ENCODE measurements at places on chromosomes 2 and 18. TPM values are rescaled to one million over a fixed set of nuclear protein-coding genes. Genes with fewer than 3 reads are reported as not detected.

GPR35 gene
- 2.8 TPM for polyA plus RNA-seq

LOXHD1 gene
- polyA plus RNA-seq, result not detected

SIX3 gene
- polyA plus RNA-seq, result 8.7 TPM

KCNJ3 gene
- 0.68 TPM for polyA plus RNA-seq

NEB gene
- polyA plus RNA-seq, result 2.9 TPM

MYO3B gene
- polyA plus RNA-seq, result 0.11 TPM

SETBP1 gene
- polyA plus RNA-seq, result 13.7 TPM

OSGEPL1 gene
- 23.6 TPM for polyA plus RNA-seq

CHRNG gene
- polyA plus RNA-seq, result not detected

CHRND gene
- not detected for polyA plus RNA-seq

NT5C1B gene
- polyA plus RNA-seq, result not detected

GPD2 gene
- 1.9 TPM for polyA plus RNA-seq

DPYSL5 gene
- 157 TPM for polyA plus RNA-seq

C2orf80 gene
- 71.5 TPM for polyA plus RNA-seq

GRB14 gene
- 8.5 TPM for polyA plus RNA-seq

ZNF532 gene
- 132 TPM for polyA plus RNA-seq

ASB18 gene
- polyA plus RNA-seq, result not detected

PRSS56 gene
- polyA plus RNA-seq, result not detected

ASNSD1 gene
- 61.7 TPM for polyA plus RNA-seq

CPO gene
- polyA plus RNA-seq, result 1.2 TPM

GREB1 gene
- polyA plus RNA-seq, result 24.5 TPM

AKAIN1 gene
- polyA plus RNA-seq, result not detected

WIPF1 gene
- polyA plus RNA-seq, result 0.44 TPM

IL1RL1 gene
- not detected for polyA plus RNA-seq

TBR1 gene
- 4.5 TPM for polyA plus RNA-seq

TUBB8B gene
- not detected for polyA plus RNA-seq

TXNDC2 gene
- 0.41 TPM for polyA plus RNA-seq

EGR4 gene
- not detected for polyA plus RNA-seq

GCFC2 gene
- 5.1 TPM for polyA plus RNA-seq

MOCOS gene
- polyA plus RNA-seq, result not detected

IL1A gene
- 0.14 TPM for polyA plus RNA-seq

RAB6C gene
- polyA plus RNA-seq, result 0.52 TPM

ABCB11 gene
- not detected for polyA plus RNA-seq
